ENCODE measurements at places on chromosomes 11 and 22.

DNA sequence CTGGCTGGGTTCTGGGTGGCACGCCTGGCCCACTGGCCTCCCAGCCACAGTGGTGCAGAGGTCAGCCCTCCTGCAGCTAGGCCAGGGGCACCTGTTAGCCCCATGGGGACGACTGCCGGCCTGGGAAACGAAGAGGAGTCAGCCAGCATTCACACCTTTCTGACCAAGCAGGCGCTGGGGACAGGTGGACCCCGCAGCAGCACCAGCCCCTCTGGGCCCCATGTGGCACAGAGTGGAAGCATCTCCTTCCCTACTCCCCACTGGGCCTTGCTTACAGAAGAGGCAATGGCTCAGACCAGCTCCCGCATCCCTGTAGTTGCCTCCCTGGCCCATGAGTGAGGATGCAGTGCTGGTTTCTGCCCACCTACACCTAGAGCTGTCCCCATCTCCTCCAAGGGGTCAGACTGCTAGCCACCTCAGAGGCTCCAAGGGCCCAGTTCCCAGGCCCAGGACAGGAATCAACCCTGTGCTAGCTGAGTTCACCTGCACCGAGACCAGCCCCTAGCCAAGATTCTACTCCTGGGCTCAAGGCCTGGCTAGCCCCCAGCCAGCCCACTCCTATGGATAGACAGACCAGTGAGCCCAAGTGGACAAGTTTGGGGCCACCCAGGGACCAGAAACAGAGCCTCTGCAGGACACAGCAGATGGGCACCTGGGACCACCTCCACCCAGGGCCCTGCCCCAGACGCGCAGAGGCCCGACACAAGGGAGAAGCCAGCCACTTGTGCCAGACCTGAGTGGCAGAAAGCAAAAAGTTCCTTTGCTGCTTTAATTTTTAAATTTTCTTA, 27.7 kb upstream of the TXNRD2 start:
- no peak for DNase-seq

DNA sequence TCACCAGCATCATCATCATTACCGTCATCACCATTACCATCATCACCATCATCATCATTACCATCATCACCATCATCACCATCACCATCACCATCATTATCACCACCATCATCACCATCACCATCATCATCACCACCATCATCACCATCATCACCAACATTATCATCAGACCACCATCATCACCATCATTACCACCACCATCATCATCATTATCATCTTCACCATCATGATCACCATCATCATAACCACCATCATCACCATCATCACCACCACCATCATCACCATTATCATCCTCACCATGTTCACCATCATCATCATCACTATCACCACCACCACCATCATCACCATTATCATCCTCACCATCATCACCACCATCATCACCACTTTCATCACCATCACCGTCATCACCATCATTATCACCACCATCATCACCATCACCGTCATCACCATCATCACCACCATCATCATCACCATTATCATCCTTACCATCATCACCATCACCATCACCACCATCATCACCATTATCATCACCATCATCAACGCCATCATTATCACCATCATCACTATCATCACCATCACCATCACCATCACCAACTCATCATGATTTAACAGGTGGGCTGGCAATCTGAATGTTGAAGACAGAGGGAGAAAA, 2.4 kb upstream of the MYEOV start:
- DNase-seq: no peak

GRCh38 chr11:132024587-132025295, 654.3 kb downstream of the NTM start:
- DNase-seq: no peak

GRCh38 chr22:38080850-38081635, 2.9 kb downstream of the SLC16A8 start:
- no peak for DNase-seq

All from CD4-positive, alpha-beta T cell treated with Interleukin-1 beta for 1 hour (primary cell).